ENCODE measurements at places on chromosomes 7 and 10.
A peak's percentile ranks its signal among the peaks of the same experiment; 100 is the strongest.

- no peak for DNase-seq
Measured at GRCh38 chr7:84664626-84665025, 470.0 kb upstream of the SEMA3A start.

- no peak for DNase-seq
Measured at GRCh38 chr10:59805014-59805413, 51.8 kb upstream of the MRLN start.

- no peak for DNase-seq
Measured at GRCh38 chr7:49125246-49125645, 200.9 kb downstream of the CDC14C start.

DNA sequence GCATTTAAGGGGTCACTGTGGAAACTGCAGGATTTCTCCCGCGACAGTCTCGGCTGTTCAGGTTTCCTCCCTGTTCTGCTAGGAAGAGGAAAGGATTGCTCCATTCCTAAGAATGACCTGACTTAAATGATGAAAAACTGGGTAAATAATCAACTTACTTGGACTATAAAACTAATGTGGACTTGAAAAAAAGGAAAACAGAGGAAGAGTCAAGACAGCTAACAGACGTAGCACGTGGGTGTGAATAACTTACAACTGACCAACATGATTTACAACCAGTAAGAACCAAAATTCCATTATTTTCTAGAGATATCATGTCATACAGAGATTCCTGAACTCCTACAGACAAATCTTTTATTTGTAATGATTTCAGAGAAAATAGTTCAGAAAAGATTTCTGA, 93.8 kb downstream of the ADAM12 start:
- no peak for DNase-seq

DNA sequence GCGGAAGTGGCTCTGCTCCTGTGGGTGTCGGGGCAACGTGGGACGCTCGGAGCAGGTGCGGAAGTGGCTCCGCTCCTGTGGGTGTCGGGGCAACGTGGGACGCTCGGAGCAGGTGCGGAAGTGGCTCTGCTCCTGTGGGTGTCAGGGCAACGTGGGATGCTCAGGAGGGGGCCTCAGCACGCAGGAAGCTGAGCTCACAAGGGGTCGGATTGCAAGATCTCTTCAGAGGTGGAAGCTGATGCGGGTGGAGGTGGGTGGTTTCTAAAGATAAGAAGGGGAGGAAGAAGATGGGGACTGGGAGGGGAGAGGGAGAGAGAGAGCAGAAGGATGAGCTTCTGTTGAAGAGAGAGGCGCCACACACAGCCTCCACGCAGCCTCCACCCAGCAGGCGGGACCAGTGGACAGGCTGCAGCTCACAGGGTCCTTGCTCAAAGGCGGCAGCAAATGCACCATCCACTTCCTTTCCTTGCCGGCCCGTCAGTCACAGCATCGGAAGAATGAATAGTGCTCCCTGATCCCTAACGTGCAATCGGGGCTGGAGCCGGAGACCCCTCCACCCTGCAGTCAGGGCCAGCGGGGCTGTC, 78.7 kb downstream of the PTPRN2 start:
- DNase-seq: no peak

- DNase-seq: peak; percentile 19
Measured at GRCh38 chr7:101172854-101173751, 7.0 kb downstream of the NAT16 start.

DNA sequence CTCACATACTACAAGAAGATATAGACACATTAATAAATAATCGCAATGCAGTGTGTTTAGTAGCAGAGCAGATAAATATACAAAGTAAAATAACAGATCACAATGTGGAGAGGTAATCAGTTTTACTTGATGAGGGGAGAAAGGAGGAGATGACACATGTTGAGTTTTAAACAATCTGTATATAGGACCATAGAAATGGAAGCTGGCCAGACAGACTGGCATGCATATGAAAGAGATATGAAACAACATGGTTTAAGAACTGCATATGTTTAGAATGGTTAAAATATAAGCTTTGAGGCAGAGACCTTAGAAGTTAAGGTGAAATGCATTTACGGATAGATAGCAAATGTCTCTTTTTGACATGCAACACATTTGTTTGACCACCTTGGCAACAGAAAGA, 19.8 kb upstream of the CCDC7 start:
- DNase-seq: no peak

GRCh38 chr10:127619546-127620325, 70.6 kb downstream of the NPS start:
- DNase-seq: peak; percentile 4

- no peak for DNase-seq
Measured at GRCh38 chr7:46099076-46099475, 178.0 kb upstream of the IGFBP3 start.

- DNase-seq: no peak
Measured at GRCh38 chr7:91127959-91128358, 136.3 kb upstream of the FZD1 start.

DNA sequence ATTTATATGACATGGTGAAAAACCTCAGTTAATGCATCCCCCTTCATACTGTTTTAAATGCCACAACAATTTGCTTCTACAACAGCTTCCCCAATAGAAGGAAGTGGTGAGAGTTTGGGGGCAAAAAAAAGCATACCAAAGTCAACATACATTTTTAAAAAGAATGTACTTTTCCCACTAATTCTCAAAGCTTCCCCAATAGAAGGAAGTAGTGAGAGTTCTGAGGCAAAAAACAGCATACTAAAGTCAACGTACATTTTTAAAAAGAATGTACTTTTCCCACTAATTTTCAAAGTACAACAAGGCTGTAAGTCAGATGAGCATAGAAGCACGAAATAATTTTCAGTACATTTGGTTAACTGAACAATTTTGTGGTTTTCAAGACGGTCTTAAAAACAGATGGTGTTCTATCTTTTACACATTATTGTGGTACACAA, 24.0 kb downstream of the WASL start:
- DNase-seq: no peak

DNA sequence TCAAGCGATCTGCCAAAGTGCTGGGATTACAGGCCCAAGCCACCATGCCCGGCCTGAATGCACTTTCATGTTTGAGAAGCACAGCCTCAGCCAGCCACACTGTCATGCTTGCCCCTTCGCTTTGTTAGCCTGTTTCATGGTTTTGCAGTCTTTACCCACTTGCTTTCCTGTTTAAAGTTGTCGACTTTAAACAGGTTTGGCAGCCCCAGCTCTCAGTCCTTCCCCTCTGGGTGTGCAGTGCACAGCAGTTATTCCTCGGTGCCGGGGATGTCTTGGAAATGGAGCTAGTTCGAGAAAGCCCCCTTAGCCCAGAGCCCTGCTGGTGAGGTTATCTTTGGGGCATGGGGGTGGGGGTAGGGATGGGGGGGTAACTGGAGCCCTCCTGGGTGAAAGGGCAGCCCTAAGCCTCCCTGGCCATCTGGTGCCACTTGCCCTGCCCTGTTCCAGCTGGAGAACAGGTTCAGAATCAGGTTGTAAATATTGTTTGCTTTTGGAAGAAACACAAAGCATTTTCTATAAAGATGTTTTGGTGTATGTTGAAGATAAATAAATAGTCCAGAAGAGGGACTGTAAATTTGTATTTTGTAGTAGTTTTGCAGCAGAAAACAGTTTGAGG, 14.8 kb downstream of the TSPAN14 start:
- no peak for DNase-seq

- DNase-seq: no peak
Measured at GRCh38 chr7:54847921-54848320, 88.9 kb upstream of the SEC61G start.

GRCh38 chr10:79238606-79239005, 108.7 kb upstream of the PPIF start:
- DNase-seq: no peak

DNA sequence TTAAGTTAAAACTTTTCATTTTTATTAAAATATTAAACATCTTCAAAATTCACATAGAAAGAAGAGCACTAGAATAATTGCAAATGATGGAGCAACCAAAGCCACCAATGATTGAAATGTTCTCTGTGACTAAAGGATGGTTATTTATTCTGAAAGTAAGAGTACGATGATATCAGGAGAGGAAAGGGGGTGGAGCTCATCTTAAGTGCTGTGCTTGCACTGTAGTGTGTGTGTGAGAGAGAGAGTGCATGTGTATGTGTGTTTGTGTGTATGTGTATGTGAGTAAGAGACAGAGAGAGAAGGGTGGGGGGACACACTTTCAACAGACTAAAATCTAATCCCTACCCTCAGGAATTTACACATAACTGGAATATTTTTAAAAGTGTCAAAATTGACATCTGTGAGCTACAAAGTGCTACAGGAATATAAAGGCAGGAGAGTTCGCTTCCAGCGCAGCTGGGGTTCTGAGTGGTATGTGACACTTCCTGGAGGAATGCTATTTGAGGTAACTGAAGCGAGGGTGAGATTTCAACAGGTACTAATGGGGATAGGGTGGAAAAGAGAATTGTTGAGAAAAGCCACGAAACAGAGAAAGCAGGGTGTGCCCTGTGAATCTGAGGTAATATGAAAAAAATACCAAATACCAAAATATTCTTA, 57.2 kb upstream of the SMNDC1 start:
- DNase-seq: no peak

GRCh38 chr7:29331163-29331562, 136.6 kb downstream of the CHN2 start:
- peak; percentile 34 for DNase-seq

- peak; percentile 88 for DNase-seq
Measured at GRCh38 chr7:143214789-143215679, 6.8 kb upstream of the TAS2R40 start.

- DNase-seq: no peak
Measured at GRCh38 chr10:93383562-93383981, 98.6 kb downstream of the MYOF start.

DNA sequence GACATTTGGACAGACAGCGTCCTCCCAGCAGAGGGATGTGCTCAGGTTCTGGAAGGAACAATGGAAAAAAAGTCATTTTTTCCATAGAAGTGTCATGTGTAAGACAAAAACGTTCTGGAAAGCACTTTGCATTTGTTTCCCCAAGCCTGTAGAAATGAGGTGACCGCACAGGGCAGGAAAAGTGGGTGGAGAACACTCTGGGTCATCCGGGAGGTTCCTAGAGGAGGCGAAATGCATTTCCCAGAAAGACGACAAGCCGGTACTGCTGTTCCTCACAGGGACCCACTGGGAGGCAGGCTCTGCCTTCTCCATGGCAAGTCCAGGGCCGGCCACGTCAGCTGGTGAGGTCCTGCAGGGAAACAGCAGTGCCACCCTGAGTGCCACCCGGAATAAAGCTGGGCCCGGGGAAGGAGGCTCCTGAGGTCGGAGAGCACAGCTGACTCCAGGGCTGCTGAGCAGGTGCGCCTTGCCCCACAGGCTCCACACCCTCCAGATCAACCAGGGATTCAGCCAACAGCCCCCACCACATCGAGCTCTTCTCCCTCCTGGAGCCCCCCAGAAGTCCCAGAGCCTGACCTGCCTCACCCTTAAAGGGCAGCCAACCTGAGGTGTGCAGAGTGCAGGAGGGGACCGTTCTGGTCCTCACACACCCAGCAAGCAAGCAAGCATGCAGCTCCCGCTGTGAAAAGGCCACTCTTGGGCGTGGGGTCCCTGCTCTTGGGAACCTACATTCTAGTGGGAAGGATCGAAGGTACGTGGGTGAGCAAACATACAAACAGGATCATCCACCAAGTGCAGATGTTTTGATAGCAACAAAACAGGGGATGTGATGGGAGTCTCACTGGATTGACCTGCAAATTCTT, 28.8 kb upstream of the INPP5A start:
- no peak for DNase-seq

GRCh38 chr7:7330997-7331396, 148.7 kb downstream of the C1GALT1 start:
- DNase-seq: no peak

All from NCI-H748 treated with DMSO at 0.1 percent for 48 hours (cell line).